ENCODE measurements at places on chromosomes 7 and 10.

- DNase-seq: no peak
Measured at GRCh38 chr10:114166043-114166442, 8.0 kb downstream of the CCDC186 start.

GRCh38 chr10:42985436-42986316, 91.2 kb upstream of the RET start:
- DNase-seq: no peak

GRCh38 chr10:125208854-125209565, 48.6 kb upstream of the CTBP2 start:
- DNase-seq: no peak

DNA sequence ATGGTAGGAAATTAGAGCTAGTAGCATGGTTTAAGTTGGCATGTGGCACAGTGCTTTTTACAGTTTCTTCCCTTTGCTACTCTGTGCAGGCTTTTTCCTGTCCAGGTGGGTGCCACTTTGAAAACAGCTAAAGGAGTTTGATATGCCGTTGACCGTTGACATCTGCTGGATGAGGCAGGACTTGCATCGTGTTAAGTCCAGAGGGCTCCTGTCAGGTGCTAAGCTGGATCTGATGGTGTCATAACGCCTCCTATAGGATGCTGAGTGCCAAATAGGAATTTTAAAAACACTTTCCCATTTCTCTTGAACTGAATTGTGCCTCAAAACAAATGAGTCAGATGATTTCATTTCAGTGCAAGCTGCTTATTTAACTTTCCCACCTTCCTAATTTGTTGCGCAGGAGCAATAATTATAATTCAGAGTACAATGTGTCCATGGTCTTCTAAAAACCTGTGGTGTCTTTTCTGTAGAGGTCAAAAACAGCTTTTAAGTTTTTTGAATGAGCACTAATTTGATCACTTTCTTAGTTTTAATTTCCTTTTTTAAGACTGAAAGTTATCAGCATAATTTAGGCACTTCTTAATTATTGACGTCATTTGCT, 178.3 kb downstream of the CDCA7L start:
- DNase-seq: peak; percentile 66

DNA sequence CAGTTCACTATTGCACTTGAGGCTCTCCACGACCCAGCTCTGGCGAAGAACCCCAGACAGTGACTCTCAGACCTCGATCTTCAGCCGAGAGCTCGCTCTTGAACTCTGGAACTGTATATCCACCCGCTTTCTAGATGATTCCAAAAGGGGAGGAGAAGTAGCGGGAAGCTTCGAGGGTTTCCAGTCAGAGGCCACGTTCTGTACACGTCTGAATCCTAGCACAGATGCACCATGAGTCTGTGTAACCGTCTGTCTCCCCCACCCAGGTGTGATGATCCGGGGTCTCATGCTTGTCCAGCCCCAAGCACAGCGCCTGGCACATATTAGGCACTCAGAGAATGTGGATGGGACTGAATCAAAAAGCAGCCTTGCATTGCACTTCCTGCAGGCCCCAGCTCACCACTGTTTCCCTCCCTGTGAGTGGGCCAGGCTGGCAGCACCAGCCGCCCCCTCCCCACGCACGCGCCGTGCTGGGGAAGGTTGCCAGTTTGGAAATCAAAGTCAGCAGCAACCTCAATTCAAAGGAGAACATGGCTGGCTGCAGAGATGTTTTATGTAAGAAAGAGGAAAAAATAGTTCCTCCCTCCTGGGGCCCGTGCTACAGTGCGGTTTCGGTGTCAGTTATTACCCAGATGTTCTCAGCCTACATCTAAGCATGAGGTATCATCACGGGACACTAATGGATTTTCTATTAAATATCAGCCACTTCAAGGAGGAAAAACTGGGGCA, 5.7 kb downstream of the GRID2IP start:
- DNase-seq: no peak

GRCh38 chr10:117757086-117757720, 214.7 kb downstream of the EMX2 start:
- no peak for DNase-seq

DNA sequence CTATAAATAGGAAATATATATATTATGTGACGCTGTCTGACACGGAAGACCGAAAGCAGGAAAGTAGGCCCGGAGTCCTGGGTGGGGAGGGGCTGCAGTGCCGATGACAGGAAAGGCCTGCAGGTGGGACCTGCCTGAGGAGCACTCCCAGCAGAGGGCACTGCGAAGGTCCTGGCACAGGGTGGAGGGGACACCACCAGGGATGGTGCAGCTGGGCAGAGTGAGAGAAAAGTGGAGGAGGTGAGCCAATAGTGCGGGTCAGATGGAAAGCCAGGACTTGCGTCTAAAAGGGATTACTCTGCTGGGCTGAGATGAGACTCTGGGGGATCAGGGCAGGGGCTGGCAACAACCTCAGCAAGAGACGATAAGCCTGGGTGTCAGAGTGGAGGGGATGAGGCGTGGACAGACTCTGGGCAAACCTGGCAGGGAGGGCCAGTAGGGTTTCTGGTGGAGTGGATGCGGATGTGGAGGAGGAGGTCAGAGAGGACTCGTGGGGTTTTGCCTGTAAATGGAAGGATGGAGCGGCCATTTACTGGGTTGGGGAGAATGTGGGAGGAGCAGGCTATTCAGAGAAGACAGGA, 118.2 kb upstream of the ZNF746 start:
- no peak for DNase-seq

- no peak for DNase-seq
Measured at GRCh38 chr10:51272555-51272954, 198.3 kb downstream of the PRKG1 start.

- DNase-seq: peak; percentile 81
Measured at GRCh38 chr7:135147899-135148721, at the start of gene TMEM140. TMEM140 (plus strand) TSS chr7:135148072; CDS start chr7:135164442, 16,370 bp downstream.

- peak; percentile 80 for DNase-seq
Measured at GRCh38 chr7:54932818-54933543, 85.8 kb upstream of the EGFR start.

DNA sequence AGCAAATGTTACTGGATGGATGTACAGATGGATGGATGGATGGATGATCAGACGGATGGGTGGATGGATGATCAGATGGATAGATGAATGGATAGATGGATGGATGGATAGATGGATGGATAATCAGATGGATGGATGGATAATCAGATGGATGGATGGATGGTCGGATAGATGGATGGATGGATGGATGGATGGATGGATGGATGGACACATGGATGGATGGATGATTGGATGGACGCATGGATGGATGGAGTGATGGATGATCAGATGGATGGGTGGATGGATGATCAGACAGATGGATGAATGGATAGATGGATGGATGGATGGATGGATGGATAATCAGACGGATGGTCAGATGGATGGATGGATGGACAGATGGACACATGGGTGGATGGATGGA, 90.3 kb upstream of the TCF7L2 start:
- DNase-seq: no peak

- DNase-seq: no peak
Measured at GRCh38 chr10:73644767-73645166, 3.5 kb upstream of the MYOZ1 start.

GRCh38 chr7:133428326-133428725, 175.4 kb downstream of the EXOC4 start:
- no peak for DNase-seq

GRCh38 chr10:59397961-59398360, 35.6 kb upstream of the FAM13C start:
- DNase-seq: no peak

- no peak for DNase-seq
Measured at GRCh38 chr10:49183596-49184542, 4.3 kb downstream of the TMEM273 start.

DNA sequence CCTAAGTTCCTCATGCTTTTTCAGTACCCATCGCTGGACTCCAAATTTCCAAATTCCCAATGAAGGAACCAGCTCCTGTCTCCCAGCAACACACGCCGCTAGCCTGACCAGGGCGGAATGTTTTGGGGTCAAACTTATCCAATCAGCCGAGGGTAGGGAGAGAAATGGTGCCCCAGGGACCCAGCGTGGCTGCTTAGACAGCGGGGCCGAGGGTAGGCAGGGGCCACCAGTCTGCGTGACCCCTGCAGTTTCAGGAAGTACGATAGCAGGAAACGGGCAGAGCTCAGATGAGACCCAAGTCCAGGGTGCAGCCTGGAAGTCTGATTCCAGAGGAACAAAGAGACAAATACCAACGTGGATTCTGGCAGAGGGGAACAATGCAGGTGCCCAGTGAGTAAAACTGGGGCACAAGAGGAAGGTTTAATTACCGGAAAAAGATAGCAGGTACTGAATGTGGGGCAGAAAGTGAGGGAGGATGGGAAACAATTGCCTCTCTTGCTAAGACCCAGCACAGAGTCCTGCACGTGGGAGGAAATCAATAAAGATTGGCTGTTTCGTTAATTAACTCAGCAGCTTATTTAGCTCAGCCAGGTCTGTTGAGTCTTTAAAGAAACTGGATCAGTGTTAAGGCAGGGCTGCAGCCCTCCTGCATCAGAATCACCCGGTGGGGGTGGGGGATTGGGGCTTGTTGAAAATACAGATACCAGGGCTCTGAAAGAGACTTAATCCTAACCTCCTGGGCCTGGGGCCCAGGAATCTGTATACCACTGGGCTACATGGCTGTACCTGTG, 50.4 kb upstream of the NFE2L3 start:
- DNase-seq: no peak

DNA sequence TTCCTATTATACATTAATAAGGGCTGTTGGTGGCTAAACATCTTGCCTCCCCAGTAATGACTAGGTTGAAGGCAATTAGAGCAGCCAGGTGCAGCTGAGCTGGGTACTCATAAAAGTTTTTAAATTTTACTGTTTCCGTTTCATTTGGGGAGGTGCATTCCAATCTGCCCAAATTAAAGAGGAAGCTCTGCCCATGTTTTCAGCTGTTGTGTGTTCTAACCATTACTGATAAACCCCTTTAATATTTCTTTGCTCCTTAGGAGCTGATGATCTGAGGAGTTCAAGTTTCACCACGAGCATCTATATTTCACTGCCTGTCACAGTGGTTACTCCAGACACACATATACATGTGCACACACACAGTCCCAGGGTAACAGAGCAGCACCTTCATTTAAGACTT, 94.4 kb downstream of the JAZF1 start:
- no peak for DNase-seq

- no peak for DNase-seq
Measured at GRCh38 chr7:142711746-142712616, 37.3 kb upstream of the PRSS1 start.

DNA sequence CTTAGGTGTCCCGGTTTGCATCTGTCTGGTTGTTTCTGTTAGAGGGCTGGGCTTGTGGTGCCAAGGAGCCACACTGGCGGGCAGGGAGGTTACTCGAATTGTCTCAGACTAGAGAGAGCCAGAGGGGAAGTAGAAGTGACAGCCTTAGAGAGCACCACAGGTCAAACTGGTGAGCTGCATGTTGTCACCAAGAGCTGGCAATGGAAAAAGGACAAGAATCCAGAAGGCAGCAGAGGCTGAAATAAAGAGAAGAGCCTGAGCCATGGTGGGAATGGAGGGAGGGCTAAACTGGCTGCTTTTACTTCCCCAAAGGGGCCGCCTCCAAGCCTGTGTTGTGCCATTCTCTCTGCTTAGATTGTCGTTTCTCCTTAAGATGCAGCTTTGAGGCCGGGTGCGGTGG, 31.1 kb upstream of the RHBDD2 start:
- no peak for DNase-seq

- DNase-seq: no peak
Measured at GRCh38 chr7:32673275-32673983, 178.1 kb downstream of the AVL9 start.

- no peak for DNase-seq
Measured at GRCh38 chr7:123425246-123425645, 109.1 kb downstream of the IQUB start.

- peak; percentile 45 for DNase-seq
Measured at GRCh38 chr7:47535035-47535703, 46.7 kb downstream of the TNS3 start.

DNA sequence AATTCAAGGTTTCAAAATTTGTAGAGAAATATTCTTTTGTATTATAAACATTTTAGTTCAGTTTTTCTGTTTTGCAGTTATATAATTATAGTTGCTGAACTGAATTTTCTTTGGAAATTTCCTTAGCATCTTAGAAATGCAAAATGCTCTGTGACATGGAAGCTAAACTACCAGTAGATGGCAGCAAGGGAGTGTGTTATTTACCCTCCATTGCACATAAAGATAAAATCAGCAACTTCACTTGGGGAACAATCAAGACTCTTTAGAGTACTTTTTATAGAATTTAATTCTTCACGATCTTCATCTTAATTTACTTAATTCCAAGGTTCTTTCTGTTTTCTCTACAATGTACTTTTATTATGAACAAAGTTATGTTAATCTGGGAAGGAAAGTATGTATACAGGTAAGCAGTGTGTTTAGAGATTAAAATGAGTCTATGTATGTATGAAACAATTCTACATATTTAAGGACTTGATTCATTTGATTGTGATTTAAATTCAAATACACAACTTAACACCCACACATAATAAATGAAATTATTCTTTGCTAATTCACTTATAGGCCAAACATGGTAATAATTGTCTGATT, 404.2 kb downstream of the THSD7A start:
- DNase-seq: peak; percentile 50

DNA sequence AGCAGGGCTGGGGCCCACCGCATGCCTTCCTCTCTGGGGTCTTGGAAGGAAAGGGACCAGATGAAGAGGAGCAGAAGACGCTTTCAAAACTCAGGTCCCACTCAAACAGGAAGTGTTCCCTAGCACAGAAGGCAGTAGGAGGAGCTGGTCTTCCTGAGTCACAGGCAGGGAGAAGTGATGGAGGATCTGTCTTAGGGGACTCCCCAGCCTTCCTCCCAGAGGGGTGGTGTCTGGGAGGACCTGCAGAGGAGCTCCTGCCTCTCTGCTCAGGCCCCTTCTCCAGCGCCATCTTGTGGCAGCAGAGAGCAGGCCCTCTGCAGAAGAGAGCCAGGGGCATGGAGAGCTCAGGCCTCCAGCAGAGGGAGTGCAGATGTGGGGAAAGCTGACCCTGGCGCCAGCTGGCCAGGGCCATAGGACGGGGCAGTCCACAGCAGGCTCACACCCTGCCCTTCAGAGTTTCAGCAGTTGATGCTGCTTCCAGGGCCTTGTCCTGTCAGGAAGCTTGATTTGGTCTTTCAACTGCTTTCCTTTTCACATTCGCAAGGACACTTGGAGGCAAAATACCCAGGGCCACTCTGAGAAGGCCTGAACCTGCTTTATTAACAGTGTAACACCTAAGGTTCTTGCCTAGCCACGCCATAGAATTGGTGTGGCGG, 62.2 kb upstream of the TARP start:
- peak; percentile 86 for DNase-seq

DNA sequence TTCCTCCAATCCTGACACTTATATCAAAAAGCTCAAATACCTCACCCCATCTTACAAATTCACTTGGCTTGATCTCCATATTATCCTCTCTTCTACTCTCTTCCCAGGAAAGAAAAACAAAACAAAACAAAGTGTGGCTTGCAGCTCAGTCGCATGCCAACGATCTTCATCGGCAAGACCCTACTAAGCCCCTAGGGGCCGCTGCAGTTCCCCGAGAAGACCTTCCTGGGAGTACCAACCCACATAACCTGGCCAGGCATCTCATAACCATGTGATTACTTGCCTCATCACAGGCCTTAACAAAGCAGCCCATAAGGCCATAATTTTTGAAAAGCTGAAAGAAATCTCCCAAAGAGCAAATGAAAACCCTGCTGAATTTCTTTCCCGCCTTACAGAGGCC, 103.7 kb downstream of the ZNF92 start:
- DNase-seq: no peak

Measured in globus pallidus (tissue), 1 donor.